ENCODE measurements at places on chromosomes 5 and 9.

- DNase-seq: no peak
Observed at GRCh38 chr5:111997711-111998110, 240.7 kb upstream of the NREP start.

- no peak for DNase-seq
Observed at GRCh38 chr5:124365361-124365801, 381.1 kb downstream of the ZNF608 start.

DNA sequence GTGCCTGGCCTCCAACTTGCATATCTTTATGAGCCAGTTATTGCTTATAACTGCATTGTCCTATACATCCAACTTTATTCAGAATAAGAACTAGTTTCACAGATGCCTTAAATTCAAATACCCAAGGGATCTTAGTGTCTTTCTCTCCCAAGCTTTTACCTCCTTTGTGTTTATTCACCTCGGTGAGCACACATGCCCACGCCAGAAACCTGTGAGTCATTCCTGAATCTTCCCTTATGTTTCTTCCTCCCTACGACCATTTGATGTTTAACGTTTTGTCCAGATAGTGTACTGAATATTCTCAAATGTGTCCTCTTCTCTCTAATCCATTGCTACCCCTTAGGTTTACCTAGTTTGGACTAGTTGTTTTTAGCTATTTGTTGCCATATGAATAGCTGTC lies 55.5 kb upstream of the MEGF10 start:
- DNase-seq: no peak

DNA sequence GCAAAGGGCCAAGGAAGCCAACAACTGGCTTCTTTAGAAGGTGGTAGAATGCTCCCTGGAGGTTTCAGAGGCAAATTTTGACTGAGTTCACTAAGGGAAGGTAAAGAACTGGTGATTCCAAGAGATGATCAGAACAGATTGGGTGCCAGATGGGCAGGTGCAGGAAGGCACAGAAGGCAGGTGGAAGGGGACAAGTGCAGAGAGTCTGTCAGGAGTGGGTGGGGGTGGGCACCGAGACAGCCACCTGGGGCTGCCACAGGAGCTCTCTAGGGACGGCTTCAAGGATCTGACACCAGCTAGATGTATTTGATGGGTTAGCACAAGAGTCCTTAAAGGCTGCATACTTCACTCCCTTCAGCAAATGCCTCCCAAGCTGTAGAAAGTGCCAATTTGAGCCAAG lies 207.3 kb downstream of the PTTG1 start:
- no peak for DNase-seq

DNA sequence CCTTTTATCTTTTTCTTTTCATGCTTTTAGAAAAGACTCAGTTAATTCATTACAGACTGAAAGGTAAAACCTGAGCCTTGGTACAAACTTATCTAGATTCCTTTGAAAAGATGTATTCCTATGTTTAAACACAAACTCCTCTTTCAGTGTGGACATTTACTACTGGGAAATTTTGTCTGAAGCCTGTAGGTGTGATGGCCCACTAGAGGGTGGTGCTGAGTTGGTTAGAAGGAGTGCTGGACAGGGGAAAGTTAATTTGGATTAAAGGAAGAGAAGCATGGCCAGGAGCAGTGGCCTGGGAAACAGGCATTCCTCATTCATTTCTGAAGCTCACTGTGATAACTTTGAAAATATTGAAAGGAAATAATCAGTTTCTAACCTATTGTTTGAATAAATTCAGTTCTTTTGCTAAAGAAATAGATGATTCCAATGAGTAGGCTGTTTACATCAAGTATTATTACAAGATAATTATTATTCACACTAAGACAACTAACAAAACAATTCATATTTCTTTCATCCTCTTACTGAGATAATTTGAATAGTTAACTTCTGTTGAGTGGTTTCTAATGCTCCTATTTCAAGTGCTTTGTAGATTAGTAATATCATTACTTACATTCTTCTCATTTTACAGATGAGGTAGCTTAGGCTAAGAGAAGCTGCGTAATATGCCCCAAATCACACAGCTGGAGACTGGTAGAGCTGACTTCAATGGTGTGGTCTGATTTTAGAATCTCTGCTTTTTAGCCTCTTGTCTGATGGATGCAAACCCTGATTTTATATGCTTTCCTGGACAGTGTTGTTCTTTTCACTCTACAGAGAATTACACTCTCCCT lies 150.9 kb downstream of the ADGRV1 start:
- DNase-seq: peak; percentile 2

DNA sequence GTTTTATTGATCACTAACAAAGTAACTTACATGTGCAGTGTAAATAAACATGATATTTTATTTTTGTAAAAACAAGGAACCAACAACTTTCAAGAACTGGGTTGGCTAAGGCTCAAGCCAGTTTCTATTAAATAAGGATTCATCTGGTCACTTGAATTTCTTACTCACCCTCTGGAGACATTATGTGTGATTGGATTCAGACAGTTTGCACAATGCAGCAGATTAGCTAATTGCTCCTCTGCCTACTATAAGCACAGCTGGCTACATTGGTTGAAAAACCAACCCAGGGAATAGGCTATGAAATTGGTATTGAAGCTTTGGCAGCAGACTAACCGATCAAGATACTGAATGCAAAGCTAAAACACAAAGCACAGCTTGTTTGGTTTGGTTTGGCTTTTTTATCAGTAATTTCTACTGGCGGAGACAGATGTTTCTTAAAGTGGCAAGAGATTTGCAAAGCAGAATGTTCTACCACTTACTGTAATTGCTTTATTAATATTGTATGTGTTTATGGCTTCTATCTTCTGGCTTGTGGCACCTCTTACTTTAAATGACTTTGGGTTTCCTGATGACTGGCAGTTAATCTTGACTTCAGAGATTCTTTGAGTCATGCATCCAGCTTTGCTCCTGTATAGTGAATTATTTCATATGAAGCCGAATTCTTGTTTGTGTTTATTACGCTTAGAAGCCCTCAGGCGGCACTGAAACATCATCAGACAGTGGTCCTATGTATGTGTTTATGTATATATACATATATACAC lies 231.5 kb downstream of the MPDZ start:
- no peak for DNase-seq

- DNase-seq: no peak
Observed at GRCh38 chr9:3032898-3033297, 189.0 kb upstream of the PUM3 start.

DNA sequence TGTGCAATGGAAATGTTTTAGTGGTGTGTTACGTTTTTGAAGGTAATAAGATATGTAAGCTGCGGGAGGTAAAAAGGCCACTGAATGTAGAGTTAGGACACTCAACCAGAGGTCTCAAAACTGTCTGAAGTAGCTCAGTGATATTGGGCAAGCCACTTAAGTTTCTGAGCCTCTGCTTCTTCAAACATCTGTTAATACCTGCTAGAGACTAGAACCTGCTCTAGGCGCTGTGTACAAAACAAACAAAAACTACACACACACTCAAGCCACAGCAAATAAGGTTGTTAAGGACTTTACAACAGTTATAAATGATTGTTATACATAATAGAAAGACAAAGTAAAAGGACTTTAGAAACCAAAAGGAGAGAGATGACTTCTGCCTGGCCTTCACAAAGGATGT lies 24.6 kb upstream of the FAM240B start:
- DNase-seq: no peak

DNA sequence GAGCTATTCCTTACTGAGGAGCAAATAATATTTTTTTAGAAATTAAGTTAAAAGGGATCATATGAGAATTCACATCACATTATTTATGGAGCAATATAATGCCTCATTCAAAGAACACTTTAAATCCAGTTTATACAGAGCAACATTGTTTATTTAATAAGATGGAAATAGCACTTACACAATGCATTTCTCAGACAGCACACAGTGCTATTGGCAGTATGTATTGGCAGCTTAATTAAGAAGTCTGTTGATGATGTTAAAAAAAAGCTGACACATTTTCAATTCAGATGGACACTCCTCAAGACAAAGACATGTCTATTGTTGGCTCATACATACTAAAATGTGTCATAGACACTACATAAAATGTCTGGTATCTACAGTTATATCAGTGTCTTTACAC lies 171.3 kb downstream of the NR2F1-AS1 start:
- DNase-seq: no peak

DNA sequence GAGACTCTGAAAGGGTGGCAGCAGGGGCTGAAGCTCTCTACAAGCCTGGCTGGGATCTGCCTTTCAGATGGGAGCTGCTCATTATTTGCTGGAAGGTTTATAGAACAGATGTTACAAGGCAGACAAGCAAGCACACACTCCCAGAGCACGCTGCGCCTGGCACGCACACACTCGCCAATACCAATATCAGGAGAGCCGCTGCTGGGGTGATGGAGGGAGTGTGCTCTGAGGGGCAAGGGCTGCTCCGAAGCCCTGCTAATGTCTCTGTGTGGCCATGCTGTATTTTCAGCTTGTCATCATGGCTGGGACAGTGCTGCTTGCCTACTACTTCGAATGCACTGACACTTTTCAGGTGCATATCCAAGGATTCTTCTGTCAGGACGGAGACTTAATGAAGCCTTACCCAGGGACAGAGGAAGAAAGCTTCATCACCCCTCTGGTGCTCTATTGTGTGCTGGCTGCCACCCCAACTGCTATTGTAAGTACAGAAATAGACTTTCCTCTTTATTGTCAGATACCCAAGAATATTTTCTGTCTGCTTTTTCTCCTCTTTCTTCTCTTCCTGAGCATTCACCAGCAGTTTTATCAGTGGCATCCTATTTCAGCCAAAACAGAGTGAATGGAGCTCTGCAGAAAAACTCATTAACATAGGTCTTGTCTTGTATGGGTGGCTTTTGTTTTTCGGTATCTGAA lies 115.1 kb downstream of the BAAT start:
- no peak for DNase-seq

DNA sequence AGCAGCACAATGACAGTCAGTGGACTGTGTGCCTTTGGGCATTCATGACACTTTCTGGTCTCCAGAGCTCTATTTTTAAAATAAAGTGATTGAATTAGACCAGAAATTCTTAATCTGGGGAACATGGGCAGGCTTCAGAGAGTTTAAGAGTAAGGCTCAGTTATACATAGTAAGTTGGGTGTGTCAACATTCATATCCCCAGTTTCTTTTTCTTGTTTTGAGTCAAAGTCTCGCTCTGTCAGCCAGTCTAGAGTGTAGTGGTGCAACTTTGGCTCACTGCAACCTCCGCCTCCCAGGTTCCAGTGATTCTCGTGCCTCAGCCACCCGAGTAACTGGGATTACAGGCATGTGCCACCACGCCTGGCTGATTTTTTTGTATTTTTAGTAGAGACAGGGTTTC lies 13.7 kb upstream of the KIF4B start:
- no peak for DNase-seq
